ENCODE measurements at places on chromosomes 11 and 22.
A peak's percentile ranks its signal among the peaks of the same experiment; 100 is the strongest.

GRCh38 chr11:11336664-11337063, 16.4 kb downstream of the CSNK2A3 start:
- DNase-seq: no peak

DNA sequence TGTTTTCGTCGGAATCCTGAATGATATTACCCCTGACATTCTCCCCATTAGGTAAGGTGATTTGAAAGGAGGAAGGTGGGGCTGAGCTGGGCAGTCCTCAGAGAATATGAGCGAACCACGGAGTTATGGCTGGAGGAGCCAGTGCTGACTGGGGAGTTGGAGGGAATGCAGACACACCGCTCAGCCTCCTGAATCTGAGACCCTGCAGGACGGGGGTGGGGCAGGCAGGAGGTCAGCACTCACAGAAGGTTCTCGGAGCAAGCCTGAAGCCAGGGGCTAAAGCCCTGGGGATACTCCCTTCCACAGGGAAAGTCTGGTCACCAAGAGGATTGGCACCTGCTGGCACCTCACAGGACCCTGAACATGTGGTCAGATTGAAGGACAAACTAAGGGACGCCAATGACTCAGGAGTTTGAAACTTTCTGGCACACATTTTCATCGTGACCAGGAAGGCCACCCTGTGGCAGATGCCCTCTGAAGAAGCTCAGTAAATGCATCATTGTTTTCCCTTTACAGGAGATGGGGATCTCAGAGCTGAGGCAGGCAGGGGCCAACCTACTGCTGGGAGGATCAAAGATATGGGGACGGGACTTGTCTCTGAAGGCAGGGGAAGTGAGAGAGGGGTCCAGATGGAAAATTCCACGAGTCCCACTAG, 26.9 kb upstream of the FCHSD2 start:
- no peak for DNase-seq

- DNase-seq: no peak
These were observed 29.9 kb downstream of the TRPC6 start for GRCh38 chr11:101553891-101554292.

DNA sequence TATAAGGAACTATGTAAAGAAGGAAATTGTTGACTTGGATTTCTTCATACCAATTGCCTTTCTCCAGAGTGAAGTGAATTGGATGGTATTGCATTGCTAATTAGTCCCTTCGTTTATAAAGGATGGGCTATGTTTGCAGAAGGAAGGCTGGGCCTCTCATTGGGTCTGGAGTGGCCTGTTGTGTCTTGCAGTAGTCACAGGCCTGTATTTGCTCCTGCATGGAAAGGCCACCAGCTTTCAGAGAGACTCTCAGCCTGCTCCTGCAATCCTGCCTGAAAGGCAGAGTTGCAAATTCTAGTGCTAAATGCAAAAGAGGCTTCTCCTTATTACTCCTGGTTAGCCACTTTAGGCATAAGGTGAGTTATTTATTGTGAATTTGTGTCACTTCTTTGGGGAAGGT, 103.8 kb downstream of the EXT2 start:
- peak; percentile 22 for DNase-seq

GRCh38 chr11:15349413-15349812, 234.7 kb downstream of the INSC start:
- no peak for DNase-seq

- no peak for DNase-seq
These were observed 7.5 kb upstream of the WBP2NL start for GRCh38 chr22:41991111-41991510.

DNA sequence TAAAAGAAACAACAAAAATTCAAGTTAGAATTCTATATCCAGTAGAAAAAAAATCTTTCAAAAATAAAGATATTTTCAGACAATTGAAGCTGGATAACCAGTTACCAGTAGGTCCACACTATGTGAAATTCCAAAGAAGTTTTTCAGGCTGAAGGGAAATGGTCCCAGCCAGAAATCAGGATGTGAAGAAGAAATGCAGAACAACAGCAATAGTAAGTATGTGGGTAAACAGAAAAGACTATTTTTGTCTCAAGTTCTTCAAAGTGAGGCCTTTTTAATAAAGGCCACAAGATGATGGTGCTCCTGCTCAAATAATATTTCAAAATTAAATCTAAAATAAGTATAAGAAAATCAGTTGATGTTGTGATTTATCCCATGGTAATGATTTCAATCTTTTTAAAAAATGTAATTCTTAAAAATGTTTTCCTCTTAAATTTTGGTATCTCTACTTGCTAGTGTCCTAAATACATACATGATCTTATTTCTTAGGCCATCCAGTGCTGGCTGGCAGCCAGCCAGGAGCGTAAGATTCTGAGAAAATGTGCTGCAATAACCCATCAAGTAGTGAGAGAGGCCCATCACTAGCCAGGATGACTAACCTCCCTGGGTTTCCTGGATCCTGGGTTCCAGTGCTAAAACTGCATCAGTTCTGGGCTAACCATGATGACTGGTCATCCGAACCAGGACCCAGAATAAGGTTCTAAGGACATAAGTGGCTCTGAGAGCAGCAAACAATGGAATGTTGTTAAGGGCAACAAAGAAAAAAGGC, 15.6 kb upstream of the UCP3 start:
- DNase-seq: no peak

DNA sequence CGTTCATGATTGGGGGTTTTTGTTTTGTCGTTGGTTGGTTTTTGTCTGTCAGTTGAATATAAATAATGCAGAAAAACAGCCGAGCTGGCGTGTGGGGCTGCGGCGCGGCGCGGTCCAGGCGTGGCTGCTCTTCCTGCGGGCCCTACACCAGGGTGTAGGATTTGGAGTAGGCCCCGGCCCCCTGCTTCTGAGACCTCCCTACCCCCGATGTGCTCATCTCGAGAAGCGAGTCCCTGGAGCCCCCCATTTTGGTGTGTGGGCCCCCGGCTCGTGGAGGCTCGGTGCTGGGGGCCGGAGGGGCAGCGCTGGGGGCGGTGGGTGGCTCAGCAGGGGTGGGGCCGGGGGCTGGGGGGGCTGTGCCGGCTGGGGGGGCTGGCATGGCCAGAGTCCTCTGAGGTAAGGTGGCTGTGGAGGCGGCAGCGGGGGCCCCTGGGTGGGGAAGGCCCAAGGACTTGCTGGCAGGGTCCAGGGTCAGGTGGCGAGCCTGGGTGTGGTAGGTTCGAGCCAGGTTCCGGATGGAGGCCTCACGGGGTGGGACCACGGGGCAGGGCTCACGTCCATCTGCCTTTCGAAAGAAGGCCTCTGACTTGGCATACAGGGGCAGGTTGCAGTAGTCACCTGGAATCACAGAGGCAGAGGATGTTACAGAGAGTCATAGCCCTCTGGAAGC, 100.7 kb downstream of the CEP164 start:
- no peak for DNase-seq

DNA sequence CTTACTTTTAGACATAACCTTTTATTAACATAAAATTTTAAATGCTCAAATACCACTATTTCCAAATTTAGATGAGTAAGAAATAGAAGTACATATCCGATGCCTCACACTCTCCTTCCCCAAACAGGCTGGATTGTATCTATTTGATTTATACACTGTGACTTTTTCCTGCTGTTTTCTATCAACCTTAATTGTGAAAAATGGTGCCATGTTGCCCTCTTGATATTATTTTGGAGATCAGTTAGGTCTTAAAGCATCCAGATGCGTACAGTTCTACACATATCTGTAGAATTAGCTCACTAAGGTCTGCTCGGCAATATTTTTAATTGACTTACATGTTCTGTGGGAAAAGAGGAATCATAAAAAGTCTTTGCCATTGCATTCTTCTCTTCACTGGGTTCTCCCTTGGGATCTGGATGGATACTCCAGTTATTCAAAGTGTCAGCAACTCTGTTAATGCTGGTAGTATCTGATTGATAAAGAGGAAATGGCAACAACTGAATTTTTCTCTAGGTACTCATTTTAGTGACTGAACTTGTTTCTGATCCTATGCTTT, 27.2 kb downstream of the EIF3M start:
- no peak for DNase-seq

DNA sequence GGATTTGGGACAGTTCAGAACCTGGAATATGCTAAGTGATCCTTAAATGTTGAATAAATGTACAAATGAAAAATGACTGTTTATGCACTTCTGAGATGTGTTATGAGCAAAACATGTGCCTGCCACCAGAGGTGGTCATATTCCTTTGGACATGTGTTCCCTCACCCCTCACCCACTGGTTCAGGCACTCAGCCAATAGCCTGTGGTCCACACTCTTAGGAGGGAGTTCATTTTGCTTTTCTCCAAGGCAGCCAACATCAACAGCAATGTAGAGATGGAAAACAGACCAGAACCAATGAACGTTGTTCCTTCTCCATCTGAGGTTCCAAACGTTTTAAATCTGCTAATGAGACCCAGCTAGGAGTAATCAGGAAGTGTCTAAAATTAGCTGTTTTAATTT, 44.0 kb downstream of the RPUSD4 start:
- DNase-seq: no peak

- no peak for DNase-seq
These were observed 731.5 kb downstream of the NTM start for GRCh38 chr11:132101881-132102280.

GRCh38 chr11:115944596-115944995, 440.4 kb upstream of the CADM1 start:
- DNase-seq: no peak

DNA sequence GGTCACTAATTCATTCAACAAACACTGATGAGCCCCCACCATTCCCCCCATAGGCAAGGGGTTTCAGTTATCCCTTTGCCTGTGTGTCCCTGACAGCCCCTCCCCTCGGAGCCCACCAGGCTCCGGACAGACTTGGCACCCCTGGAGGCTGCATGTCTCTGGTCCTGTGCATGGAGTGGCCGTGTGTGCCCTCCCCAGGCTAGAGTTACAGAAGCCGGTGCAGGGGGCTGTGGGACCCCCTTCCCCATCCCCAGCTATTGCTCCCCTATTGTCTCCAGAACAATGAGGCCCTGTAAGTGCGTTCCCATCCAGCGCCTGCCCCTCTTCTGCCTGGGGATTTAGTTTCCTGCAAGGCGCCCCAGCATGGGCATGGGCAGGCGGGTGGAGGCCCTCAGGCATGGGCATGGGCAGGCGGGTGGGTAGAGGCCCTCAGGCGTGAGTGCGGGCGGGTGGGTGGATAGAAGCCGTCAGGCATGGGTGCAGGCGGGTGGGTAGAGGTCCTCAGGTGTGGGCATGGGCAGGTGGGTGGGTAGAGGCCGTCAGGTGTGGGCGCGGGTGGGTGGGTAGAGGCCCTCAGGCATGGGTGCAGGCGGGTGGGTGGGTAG, 1.5 kb downstream of the MUC2 start:
- no peak for DNase-seq

DNA sequence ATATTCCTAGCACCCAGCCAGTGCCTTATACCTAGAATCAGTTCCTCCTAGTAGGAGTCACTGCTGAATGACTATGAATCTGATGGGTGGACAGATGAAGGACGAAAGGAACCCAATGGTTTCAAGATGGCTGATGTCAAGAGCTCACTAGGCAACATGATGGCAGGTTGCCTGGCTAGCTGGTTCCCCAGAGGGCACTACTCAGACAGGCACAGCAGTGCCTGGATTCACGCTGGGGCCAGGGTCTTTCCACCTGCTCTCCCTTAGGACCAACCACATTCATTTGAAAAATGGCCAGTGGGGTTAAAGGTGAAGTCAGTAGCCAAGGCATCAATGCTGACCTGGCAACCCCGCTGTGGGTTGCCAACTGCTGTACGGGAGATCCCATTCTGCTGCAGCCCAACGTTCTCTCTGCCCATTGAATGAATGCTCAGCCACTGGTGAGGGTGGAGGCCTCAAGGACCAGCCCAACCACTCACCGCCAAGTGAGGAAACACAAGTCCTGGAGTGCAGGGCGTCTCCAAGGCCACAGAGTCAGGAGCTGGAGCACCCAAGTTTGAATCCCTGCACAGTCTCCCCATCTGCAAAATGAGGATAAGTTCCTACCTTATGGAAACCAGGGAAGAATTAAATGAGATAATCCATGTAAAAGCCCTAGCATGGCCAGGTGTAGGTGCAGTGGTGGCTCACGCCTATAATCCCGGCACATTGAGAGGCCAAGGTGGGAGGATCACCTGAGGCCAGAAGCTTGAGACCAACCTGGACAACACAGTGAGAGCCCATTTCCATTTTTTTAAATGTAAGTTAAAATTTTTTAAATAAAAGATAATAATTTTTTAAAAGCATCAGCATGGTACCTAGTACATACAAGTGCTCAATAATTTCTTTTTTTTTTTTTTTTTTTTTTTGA, 12.4 kb downstream of the MYH9 start:
- DNase-seq: no peak

DNA sequence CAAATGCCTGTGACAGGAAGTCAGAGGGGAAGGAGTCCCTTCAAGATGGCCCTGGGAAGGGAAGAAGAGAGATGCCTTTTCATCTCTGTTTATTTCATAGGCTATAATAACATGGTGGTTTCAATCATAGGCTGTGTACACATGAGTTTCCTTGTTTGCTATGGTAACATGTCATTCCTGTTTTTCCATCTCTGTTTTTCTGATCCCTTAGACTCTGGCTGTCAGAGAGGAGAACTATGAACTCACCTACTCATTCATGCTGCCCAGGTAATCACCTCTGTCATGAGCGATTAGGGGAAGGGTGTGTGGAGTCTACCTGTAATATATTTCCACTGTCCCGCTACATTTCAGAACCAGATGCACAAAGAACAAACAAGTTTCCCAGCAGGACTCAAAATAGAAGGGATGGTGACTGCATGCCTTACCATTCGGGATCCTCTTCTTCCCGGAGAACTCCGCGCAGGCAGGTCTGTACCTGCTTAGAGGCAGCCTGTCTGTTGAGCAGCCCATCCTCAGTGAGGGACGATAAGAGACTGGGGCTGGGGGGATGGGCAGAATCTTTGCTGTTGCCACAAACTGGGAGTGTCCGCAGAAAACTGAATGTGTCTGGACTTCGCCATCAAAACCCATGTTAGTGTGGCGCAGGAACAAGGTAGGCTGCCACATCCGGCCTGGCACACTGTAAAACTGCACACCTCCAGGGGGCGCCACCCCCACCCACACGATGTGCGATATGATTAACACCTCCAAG, 7.1 kb upstream of the PEX26 start:
- DNase-seq: no peak

GRCh38 chr11:18772211-18772610, 19.4 kb downstream of the PTPN5 start:
- DNase-seq: no peak

DNA sequence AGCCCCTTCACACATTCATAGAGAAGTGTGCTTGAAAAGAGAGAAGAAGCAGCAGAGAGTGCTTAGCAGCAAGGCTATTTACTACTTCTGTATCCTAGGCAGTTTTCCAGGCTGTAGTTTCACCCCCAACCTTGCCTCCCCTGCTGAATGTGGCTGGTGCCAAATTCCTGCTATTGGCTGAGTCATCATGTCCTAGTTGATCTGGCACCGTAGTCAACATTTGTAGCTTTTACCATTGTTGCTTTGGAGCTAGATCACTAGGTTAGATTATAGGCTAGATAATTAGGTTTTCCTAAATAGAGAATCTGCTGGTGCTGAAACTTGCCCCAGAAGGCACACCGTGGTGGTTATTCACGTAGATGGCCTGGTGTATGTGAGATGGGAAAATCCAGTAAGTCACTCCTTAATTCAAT, 32.7 kb downstream of the ARHGAP42 start:
- peak; percentile 87 for DNase-seq

Measured in NCI-H1092 (cell line).